ENCODE measurements at places on chromosomes 3 and 15.

DNA sequence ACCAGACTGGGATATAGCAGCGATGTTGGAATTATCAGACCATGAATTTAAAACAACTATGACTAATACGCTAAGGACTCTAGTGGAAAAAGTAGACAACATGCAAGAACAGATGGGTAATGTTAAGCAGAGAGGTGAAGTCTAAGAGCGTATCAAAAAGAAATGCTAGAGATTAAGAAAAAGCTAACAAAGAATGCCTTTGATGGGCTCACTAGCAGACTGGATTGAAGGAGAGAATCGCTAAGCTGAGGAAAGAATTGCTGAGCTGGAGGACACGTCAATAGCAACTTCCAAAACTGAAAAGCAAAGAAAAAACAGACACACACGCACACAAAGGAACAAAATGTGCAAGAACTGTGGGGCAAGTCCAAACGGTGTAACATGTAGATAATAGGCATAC, 20.0 kb upstream of the CMTM6 start:
- no peak for DNase-seq

DNA sequence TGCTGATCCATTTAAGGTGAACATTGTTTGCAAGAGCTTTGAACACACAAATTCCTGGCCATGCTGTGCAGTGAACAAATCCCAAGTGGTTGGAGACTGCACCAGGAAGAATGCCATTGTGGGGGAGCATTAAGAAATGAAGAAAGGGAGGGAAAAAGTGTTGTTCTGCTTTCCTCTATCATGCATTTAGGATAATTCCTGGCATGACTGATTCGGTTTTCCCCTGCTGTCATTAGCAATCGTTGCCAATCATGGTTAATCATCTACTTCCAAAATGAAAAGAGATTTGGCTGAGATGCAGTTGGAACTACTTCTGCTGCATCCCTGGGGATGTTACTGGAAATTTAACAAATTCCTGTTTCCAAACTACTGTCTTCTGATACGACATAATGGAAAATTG, 73.7 kb upstream of the ZPLD1 start:
- no peak for DNase-seq

GRCh38 chr3:170765419-170766078, 104.4 kb downstream of the RPL22L1 start:
- DNase-seq, result no peak

- peak; percentile 73 for DNase-seq
Observed at GRCh38 chr3:169998668-169999131, 32.1 kb downstream of the SEC62 start.

GRCh38 chr3:45736707-45737106, 47.5 kb downstream of the SACM1L start:
- DNase-seq, result no peak

- DNase-seq, result no peak
Observed at GRCh38 chr15:32671339-32672325, 30.1 kb downstream of the SCG5 start.

DNA sequence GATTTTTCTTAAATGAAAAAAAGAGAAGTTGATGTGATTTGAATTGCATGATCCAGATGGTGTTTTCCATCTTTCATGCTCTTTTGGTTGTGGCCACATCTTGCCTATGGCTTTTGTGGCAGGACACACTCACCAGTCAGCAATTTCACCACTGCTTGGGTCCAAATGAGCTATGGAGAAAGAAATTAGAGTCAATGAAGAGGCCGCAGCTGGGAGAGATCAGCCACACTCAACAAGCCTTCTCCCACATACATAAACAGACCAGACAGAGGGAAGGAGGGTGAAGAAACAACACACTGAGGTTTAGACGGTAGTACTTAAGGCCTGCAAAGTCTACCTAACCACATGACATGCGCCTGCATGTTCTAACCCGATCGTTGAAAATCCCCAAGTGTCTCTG, 110.7 kb upstream of the CDIN1 start:
- peak; percentile 83 for DNase-seq

- DNase-seq, result no peak
Observed at GRCh38 chr3:184602372-184603150, 41.0 kb downstream of the EPHB3 start.

- peak; percentile 63 for DNase-seq
Observed at GRCh38 chr15:52481915-52482314, 46.8 kb downstream of the MYO5A start.

- DNase-seq, result no peak
Observed at GRCh38 chr3:79551997-79552396, 215.8 kb downstream of the ROBO1 start.

DNA sequence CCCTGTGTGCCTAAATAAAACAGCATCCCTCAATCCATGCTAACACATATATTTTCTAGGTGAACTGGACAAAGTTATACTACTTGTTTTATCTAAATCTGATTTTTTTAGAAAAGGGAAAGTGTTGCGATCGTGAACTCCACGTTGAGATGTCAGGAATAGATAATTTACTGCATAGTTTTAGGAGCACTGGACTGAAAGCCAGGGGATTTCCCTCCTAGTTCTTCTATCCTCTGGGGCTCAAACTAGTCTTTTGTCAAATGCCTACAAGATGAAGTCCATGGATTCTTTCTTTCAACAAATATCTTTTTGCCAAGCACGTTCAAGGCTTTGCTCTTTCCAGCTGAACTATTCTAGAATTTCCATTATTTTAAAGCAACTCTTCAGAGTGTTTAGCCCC, 617 bp upstream of the HPS3 start:
- no peak for DNase-seq

DNA sequence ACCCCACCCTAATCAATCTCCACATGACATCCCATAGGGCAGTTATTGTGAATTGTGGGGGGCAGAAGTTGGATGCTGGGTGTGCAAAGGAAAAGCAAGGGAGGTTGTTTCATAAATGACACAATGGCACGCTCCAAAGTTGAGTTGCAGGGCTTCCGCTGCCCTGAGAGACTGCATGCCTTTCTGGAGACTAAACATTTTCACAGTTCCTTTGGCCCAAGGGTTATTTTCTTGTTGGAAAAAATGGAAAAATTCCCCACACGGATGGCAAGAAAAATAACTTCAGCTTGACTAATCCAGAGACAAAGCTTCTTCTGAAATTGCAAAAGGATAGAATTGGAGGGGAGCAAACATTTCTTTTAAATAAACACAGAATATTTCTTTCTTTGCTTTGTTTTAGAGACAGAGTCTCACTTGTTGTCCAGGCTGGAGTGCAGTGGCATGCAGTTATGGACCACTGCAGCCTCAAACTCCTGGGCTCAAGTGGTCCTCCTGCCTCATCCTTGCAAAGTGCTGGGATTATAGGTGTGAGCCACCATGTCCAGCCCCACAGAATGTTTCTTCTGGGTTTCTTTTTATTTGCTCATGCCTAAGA, 19.1 kb upstream of the TPM1 start:
- DNase-seq, result no peak

DNA sequence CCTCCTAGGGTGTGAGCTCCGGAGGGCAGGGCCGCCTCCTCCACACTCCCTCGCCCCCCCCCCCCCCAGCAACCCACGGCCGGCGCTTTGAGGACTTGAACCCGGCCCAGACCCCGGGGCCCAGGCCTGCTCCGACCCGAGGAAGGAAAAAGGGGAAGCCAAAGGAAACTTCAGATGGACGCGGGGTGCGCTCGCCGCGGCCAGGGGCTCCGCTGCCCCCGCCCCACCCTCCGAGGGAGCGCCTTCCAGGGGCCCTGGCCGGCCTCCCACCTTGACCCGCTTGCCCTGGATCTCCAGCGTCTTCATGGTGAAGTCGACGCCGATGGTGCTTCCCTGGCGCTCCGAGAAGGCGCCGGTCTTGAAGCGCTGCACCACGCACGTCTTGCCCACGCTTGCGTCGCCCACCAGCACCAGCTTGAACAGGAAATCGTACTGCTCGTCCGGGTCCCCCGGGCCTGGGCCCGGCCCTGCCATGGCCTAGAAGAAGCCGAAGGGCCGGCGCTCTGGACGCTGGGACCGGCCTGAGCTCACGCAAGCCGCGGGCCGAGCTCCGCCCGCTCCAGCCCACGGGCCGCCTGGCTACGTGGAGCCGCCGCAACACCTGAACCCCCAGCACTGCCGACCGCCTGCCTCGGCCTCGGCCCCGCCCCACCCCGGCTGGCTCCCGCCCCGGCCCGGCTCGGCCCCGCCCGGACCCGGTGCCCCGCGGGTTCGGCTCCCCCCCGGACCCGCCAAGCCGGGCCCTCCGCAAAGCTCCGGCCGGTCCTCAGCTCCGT, 400 bp downstream of the RAB43 start:
- DNase-seq, result no peak

DNA sequence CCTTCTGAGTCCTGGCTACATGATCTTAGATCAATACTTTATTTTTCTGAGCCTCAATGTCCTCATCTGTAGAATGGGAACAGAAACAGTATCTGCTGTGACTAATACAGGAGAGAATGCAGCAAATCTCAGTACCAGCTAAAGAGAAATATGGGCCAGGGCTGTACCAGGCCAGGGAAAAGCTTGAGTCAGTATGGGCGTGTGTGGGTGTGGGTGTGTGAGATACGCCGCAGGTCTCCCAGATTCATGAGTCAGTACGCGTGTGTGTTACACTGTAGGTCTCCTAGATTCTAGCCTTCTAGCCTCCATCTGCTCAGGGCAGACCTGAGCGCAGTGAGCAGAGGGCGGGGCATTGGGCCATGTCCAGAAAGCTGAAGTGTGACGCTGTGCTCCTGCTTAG, 15.2 kb downstream of the GNAI2 start:
- no peak for DNase-seq

Data from skeletal muscle cell (primary cell).